ENCODE measurements at places on chromosomes 11 and 22. TPM values are rescaled to one million over a fixed set of nuclear protein-coding genes. Genes with fewer than 3 reads are reported as not detected.

DNA sequence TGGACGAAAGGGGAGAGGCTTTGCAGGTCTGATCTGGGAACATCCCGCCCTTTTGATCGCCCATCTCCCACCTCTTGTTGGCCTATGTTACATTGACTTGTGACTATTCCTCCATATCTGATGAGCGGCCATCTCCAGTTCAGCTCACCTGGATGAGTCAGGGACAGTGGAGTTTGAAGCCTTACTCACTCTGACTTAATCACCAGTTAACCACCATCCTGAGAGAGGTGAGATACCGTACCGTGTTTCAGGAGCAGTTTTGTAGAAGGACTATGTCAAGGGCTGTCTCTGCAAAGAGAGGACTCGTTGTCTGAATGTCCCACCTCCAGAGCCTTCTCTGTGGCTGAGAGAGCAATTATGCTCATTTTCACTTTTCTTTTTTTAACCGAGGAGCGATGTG, 771.7 kb downstream of the NTM start:
- DNase-seq, result no peak

DNA sequence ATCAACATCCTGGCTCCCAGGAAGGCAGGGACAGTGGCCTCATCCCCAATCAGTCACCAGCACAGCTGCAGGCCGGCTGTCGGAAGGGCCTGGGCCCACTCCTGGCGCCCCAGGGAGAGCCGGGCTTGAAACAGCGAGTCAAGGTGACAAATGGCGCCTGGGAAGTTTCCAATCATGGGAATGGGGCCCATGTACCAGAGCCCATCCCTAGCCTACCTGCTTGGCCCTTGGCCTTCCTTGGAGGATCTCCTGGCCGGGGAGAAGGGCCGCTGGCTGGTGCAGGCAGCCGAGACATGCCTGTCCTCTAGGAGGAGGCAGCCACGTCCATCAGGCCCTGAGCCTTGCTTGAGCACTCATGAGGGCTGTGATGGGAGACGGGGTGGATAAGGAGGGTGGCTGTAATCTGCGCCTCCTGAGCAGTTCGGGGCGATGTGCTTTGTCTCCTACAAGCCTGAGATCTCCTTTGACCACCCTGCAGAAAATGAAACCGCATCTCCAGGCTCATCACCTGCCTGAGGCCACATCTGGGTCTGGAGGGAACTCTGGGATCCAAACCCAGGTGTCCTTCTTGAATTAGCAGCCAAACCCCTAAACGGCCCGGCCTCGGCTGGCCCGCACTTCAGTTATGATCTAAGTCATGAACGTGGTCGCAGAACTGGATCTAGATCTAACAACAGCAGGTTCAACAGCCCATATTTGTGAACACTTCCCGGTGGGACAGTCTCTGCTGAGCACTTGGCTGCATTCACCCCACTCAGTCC, 862.0 kb downstream of the TBC1D22A start:
- DNase-seq, result no peak

DNA sequence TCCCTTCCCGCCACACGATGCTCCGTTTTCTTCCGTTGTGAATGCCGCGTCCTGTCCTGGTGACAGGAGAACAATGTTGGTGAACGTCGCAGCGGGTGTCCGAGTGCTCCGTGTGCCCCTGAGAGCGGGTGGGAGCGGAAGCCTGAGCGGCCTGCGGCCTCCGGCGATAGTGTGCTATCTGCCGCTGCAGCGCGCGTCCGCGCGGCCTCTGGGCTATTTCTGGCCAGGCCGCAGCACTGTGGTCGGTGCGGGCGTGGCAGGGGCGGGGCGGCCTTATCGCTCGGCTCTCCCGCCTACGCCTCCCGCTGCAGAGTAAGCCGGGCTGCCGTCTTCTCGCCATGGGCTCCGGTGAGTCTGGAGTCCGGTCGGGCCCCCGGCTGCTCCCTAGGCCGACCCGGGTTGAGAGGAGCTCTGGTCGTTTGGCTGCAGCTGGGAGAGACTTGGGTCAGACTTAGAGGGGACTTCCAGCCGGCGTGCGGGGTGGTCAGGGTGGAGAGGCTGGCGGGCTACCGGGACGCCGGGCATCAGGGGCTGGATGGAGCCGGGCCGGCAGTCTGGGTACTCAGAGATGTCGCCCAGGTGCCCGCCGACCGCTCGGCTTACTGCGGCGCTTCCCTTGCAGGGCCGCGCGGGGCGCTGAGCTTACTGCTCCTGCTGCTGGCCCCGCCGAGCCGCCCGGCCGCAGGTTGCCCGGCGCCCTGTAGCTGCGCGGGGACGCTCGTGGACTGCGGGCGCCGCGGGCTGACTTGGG, at the start of gene GP1BB:
TSS of gene GP1BB (plus strand) at position 308 of the 751 bp plus-strand sequence. CDS start at position 339, 31 bp downstream.
- DNase-seq, result no peak

GRCh38 chr11:32297611-32298011, 137.7 kb downstream of the WT1 start:
- DNase-seq, result peak; percentile 54

- peak; percentile 93 for DNase-seq
Observed at GRCh38 chr11:117907276-117908108, 21.7 kb downstream of the TMPRSS13 start.

Gene GUCY1A2
- 0.07 TPM for total RNA-seq

Gene F2
- not detected for total RNA-seq

Gene MFRP
- not detected for total RNA-seq
